Fibroblast of lung (primary cell): ENCODE measurements at places on chromosomes 6 and 20. TPM values are rescaled to one million over a fixed set of nuclear protein-coding genes. Genes with fewer than 3 reads are reported as not detected.

DNA sequence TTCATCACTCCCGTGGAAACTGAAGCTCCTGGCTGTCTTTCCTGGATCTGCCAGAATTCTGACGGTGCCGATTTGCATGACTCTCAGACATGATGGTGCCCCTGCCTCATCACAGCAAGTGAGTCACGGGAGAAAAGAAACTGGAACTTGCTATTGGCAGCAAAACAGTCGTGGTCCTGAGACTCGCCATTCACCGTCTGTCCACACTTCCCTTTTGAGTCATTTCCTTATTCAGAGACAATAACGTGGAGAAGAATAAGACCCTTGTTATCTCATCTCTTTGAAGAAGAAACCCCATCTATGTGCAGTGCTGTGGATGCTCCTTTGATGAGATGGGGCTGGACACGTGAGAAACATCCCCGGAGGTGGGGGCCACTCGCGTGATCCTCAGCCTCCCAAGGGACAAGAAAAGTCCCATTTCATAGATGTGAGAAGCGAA, 4.2 kb downstream of the GPR31 start:
- DNase-seq: no peak

DNA sequence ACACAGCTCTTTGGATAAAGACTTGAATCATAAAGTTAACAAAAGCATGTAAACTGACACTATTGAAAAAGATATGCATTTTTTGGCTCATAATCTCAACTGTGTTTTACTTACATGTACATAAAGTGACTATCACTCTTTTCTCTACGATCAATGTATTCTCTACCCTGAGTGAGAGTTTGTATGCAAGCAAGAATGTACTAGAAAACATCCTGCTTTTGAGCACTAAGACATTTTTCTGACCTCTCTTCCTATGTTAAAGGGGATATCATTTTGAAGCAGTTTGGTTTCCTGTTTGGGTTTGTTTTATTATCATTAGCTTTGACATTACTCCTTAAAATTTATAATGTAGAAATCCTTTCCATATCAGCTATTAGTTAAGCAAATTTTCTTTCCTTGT, 910.8 kb downstream of the C6orf118 start:
- DNase-seq: no peak

CLIC5 gene
- not detected in 2 replicates for total RNA-seq

GRCh38 chr6:1820165-1820564, 210.4 kb downstream of the FOXC1 start:
- peak; percentile 59 for DNase-seq

- DNase-seq: peak; percentile 93
Observed at GRCh38 chr6:11434565-11435326, 102.8 kb upstream of the TMEM170B start.

GRCh38 chr6:18511211-18511610, 124.1 kb downstream of the RNF144B start:
- no peak for DNase-seq

CDH4 gene
- 2.3 and 4.8 TPM in 2 replicates for total RNA-seq

DNA sequence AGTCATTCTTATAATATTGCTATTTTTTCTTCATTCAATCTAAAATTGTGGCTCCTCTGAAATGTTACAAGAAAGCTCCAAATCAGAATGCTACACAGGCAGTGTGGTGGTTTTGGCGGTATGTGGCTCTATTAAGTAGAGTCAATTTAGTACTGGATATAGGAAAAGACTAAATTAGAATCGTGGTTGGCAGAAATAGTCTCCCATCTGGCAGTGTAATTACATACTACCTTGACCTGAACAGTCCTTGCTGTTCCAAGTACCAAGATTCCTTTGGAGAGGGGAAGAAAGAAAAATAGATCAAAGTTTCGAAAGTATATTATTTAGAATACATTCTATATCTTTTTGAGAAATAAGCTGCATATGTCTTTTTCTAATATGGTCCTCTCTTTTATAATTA, 78.2 kb downstream of the C6orf118 start:
- DNase-seq: no peak
